Memory B cell (primary cell): ENCODE measurements at places on chromosomes 12 and 14.
A peak's percentile ranks its signal among the peaks of the same experiment; 100 is the strongest.

- no peak for DNase-seq
These were observed 179.6 kb downstream of the SLC35F4 start for GRCh38 chr14:57686304-57686703.

DNA sequence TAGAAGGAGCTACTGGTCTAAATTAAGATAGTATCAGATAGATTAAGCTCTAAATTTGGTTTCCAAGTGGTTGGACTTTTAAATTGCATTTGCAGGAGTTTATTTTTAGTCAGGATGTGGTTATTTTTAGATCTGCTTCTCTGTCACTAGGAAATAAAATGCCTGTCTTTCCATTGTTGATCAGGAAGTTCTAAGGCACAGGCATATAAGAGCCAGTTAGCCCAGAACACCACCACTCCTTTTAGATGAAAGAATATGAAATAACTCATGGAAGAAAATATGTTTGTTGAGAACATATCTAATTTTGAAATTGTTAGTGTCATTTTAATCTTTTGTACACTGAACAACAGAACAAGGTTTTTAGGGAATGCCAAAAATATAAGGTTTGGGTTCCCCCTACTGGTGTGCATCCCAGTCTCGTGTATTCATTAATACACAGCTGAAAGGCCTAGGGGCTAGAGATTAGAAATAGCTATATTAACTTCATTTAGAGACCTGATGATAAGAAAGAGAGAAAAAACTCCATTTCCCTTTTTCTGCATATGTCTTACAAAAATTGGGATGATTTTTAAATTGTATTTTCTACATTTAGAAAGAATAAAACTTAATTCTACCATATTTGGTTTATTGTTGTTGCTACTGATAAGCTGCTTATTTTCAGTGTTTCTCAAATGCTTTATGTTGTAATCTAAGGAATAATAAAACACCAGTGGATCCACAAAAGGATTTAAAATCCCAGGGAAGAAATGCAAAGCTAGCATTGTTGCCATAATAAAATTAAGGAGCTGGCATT, 67.2 kb downstream of the RIC8B start:
- peak; percentile 30 for DNase-seq

DNA sequence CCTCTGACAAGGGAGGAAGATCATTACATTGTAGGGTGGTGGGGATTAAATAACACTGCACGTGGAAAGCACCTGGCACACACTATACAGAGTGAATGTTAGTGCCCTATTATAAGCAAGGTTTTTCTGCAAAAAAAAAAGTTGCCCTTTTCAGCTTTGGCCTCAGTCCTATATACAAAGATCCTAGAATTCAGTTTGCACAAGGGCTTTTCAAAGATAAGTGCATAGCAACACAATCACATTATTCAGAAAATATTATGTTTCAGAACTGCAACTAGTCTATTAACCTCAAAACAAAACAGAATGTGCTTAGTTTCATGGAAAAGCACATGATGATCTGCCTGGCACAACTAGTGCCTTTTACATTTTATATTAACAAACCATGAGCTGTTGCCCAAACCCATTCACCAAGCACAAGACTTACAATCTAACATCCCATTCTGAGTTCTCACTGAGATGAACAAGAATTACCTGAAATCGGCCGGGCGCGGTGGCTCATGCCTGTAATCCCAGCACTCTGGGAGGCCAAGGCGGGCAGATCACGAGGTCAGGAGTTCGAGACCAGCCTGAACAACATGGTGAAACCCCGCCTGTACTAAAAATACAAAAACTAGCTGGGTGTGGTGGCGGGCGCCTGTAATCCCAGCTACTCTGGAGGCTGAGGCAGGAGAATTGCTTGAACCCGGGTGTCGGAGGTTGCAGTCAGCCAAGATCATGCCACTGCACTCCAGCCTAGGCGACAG, 1.8 kb downstream of the TM7SF3 start:
- no peak for DNase-seq

DNA sequence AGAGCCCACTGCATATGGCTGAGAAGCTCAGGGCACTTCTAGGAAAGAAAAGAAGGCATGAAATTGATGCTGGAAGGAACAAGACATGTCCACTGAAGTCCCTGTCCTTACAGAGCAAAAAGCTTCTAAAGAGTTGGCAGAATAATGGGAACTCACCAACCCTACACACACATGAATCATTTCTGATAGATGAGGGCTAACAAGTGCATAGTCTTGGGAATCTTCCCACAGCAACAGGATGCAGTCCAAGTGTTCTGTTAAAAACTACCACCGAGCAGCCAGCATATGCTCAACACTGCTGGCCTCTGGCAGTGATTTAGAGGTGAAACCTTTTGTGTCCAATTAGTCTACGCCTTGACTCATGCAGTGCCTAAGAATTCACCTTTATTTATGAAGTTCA, 44.8 kb downstream of the RHOJ start:
- no peak for DNase-seq

DNA sequence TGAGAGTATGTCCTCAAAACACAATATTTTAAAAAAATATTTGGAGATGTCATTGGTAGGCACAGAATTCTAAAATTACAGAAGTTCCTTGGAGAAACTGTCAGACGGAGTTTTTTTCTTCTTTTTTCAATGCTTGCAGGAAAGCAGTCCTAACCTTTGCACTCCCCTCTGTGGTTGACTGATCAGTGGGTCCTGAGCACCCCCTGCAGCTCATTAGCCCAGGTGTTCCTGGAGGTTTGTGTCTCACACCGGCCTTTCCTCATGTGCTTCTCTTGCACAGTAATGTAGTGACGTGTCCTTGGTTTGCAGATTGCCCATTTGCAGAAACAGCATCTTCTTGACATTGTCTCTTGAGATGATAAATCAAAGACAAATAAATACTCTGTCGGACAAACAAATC, 513.0 kb downstream of the TMEM121 start:
- DNase-seq: no peak

GRCh38 chr12:65170209-65170881, 962 bp downstream of the LEMD3 start:
- DNase-seq: peak; percentile 33

DNA sequence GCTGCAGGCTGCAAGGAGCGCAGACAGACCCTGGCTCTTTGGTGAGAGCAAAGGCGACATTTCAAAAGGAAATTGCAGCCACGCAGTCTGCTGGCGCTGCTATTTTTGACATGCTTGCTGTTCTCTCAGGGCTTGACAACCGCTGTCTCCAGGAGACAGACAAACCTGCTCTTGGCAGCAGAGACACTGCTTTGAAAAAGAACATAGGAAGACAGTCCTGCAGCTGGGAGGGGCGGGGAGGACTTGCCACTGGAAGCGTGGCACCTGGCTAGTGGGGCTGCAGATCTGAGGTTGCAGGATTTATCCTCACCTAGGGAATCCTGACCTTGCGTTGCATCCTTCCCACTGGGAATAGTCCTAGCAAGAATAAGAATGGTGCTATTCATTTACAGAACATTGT, 91.8 kb upstream of the KCNA1 start:
- no peak for DNase-seq

- DNase-seq: no peak
These were observed 19.7 kb upstream of the RD3L start for GRCh38 chr14:103961928-103962578.

GRCh38 chr14:33934043-33934750, 16.7 kb downstream of the EGLN3 start:
- no peak for DNase-seq

GRCh38 chr12:13233830-13234641, 37.5 kb downstream of the EMP1 start:
- peak; percentile 35 for DNase-seq

DNA sequence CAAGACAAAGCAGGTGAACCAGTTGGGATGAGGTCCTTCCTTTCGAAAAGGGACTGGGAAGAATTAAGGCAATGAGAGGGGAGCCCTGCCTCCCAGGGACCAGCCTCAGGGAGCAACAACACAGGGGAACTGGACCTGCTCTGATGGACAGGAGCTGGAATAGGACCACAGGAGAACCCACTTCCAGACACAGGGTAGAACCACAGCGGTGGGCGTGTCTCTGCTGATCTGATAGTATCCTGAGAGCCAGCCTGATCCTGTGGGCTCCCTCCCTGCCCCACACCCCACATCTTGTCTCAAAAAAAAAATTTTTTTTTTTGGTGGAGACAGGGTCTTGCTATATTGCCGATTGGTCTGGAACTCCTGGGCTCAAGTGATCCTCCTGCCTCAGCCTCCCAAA, 13.6 kb upstream of the PLEK2 start:
- no peak for DNase-seq

- no peak for DNase-seq
These were observed 29.0 kb downstream of the PDE6H start for GRCh38 chr12:15001733-15002382.

DNA sequence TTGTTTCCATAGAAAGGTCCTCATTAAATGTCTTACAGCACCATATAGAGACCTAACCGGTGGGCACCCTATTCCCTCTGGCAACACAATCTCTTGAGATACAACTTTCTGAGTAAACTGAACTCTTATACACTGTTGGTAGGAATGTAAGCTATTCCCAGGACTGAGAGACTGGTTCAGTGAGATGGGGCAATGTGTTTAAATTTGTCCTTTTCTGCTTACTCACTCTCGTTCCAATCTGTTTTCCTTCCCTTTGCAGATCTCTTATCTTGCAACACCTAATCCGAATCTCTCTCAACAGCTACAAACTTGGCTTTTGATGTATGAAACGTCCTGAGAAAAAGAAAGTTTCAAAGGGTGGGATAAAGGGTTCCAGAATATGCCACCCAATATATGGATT, 26.1 kb upstream of the ETV6 start:
- DNase-seq: no peak

- DNase-seq: no peak
These were observed 6.1 kb upstream of the CDCA4 start for GRCh38 chr14:105026802-105027563.

- no peak for DNase-seq
These were observed 18.1 kb downstream of the EGLN3 start for GRCh38 chr14:33932576-33933345.

- no peak for DNase-seq
These were observed 1.2 kb downstream of the NEK9 start for GRCh38 chr14:75125617-75126016.

DNA sequence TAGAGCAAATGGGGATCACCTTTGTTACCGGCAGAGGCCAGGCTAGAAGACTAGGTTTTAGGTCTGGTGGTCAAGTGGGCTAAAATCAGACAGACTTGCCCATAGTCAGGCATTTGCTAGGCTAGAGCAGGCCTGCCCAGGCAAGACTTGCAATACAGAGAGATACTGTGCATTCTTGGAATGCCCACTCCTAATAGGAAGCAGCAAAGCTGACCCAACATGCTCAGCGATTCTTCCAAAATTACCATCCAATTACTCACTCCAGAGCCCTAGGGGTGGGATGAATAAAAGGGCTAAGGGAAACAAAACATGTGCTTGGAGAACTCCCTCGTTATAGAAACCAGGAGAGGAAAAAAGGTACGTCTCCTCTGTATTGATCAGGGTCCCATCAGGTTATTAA, 187.8 kb upstream of the AMIGO2 start:
- no peak for DNase-seq

GRCh38 chr14:91282954-91283645, 38.6 kb upstream of the GPR68 start:
- DNase-seq: no peak

- no peak for DNase-seq
These were observed 70.7 kb downstream of the CMKLR1 start for GRCh38 chr12:108268397-108268796.

DNA sequence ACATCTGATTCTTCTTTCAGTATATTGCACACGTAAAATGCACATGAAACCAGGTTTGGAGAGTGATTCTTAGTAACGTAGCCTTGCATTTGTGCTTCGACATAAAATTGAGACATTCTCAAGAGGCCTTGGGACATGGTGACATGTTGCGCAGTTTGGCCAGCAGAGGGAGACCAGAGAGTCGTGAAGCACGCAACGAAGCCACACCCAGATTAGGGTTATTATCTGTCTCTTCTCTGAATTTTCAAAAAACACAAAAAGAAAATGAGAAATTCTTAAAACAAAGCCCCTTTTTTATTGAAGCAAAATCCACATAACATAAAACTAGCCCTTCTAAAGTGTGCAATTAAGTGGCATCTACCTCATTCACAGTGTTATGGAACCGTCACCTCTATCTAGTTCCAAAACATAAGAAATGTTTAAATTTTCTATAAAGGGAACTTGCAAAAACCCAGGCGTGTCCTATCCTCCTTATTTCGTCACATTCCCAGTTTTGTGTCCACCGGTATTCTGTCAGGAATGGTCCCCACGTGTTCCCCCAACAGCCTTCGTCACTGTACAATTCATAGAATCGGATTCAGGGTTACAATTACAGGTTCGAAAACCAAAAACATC, 108.8 kb upstream of the ATF7IP start:
- peak; percentile 72 for DNase-seq

- DNase-seq: no peak
These were observed 85.7 kb downstream of the KIF26A start for GRCh38 chr14:104224131-104224505.

GRCh38 chr12:8637244-8637643, 24.6 kb upstream of the AICDA start:
- no peak for DNase-seq

GRCh38 chr12:14731821-14732220, 35.4 kb upstream of the GUCY2C start:
- no peak for DNase-seq

- no peak for DNase-seq
These were observed 102.9 kb downstream of the ADCK1 start for GRCh38 chr14:77902811-77903210.

GRCh38 chr12:29731591-29731990, 52.2 kb downstream of the TMTC1 start:
- DNase-seq: no peak

GRCh38 chr14:71536927-71537772, 395.1 kb upstream of the RGS6 start:
- DNase-seq: no peak

DNA sequence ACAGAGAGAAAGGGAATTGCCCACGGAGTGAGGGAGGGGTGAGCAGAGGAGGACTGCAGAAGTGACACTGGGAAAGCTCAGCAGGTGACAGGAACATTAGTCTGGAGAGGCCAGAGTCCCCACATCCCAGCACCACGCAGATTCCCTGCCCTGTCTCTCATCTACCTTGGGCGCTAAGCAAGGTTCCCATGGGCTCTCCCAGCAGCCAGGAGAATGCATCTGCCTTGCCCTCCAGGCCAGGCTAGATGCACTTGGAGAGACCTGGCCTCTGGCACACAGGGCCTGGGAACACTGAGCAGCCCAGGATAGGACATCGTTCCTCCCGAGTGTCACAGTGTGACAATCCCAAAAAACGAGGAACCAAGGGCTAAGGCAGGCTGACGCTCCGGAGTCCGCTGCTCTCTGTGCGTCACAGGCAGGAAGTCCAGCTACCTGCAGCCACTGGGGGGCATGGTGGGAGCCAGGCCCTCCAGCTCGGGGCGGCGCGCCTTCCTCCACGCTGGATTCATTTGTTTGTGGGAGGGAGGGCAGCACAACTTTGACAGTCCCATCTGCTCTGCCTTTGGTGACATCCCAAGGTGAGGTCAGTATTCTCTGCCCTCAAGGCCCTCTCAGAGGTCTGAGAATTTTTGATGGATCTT, 5.4 kb upstream of the NGB start:
- DNase-seq: no peak

DNA sequence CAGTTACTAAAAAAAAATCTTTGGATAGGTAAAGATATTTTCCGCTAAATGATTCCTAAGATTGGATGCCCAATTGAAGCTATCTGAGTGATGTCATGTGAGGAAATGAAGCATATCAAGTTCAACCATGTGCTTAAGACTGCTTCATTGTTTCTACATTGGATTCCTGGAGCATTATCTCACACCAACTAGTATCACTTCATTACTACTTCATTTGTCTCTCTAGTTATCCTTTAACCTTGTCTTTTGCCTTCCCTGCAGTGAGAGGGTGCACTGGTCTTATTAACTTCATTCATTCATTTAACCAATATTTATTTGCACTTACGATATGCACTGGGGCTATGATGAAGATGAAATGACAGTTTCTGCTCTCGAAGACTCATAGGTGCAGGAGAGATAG, 198.1 kb downstream of the SLC38A4 start:
- DNase-seq: no peak
